ENCODE measurements at places on chromosomes 4 and X.
A peak's percentile ranks its signal among the peaks of the same experiment; 100 is the strongest.

GRCh38 chrX:15207384-15207783, 62.5 kb downstream of the ASB9 start:
- no peak for DNase-seq

DNA sequence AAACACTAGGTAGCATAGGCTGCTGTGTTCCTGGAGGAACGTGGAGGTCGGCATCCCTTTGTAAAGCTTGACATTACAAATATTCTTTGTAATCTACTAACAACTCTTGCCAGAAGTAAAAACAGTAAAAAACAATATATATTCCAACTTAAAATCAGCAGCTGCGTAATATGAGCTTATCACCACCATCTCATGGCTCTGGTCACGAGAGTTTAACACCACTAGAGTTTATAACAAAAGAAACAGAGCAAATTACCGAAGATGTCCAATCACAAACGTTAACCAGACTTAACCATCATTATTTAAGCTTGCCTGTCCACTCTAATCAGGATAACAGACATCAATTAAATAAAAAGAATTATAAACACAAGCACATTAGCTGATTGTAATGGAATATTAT, 236.7 kb downstream of the PCDH7 start:
- no peak for DNase-seq

- no peak for DNase-seq
Measured at GRCh38 chr4:180148737-180149136, 2094.5 kb upstream of the TENM3 start.

GRCh38 chrX:134632355-134632754, 25.9 kb downstream of the PLAC1 start:
- DNase-seq: no peak

DNA sequence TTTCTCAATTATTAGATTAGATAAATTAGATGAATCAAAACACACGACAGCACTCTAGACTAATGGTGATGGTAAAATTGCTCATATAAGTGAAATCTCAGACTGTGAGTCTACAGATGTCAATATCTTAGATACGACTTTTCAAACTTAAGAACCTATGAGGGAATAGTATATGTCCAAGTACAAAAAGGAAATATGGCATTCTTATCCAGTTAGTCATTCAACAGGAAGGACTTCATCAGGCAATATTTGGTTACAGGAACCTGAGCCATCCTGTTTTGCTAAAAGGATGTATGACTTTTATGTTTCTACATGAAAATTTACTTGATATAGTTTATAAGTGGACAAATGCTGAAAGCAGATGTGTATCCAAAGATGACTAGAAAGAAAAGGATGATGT, 107.0 kb downstream of the CT47B1 start:
- DNase-seq: no peak

GRCh38 chr4:103306870-103307375, 108.8 kb upstream of the CENPE start:
- no peak for DNase-seq

DNA sequence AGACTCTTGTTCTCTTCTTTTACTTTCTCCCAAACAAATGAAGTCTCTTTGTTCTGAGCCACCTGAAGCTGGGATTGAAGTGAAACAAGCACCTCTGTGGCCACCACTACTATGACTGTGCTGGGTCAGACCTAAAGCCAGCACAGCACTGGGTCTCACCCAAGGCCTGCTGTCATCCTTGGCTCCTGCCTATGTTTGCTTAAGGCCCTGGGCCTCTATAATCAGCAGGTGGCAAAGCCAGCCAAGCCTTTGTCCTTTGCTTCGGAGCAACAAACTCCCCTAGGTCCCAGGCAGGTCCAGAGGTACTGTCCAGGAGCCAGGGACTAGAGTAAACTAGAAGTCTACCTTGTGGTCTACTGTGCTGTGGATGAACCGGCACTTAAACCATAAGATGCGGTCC, 220.6 kb upstream of the ARSJ start:
- DNase-seq: no peak

DNA sequence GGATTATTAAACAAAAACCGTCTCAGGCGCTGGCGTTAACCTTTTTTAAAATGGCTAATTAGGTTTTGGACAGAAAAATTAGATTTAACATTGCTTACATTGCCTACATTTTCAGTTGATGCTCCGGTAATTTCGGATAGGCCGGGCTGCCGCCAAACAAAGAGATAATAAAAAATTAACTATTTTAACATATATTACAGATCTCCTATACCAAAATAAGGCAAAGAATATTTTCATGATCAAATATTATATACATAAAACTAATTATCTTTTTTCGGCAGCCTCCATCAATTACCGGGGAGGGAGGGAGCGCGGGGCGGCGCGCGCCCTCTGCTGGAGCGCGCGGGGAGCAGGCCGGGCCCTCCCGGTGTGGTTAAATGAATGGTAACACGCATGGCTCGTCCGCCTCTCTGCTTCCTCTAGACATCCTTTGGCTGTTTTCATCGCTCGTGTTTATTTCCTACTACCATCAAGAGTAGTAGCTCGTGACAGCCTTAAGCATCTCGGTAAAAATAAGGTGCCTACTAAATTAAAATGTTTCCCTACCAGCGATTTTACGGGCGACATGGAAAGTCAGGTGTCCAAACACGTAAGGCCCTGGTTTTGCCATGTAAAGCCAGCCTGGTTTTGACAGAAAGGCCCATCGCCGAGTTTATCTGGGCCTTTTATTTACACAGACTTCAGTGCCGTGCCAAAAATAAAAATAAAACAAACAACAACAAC, 52.4 kb upstream of the TMEM33 start:
- peak; percentile 36 for DNase-seq

GRCh38 chr4:39286263-39286662, 79.9 kb downstream of the RFC1 start:
- DNase-seq: no peak

- no peak for DNase-seq
Measured at GRCh38 chrX:134373736-134374135, 86.2 kb upstream of the HPRT1 start.

DNA sequence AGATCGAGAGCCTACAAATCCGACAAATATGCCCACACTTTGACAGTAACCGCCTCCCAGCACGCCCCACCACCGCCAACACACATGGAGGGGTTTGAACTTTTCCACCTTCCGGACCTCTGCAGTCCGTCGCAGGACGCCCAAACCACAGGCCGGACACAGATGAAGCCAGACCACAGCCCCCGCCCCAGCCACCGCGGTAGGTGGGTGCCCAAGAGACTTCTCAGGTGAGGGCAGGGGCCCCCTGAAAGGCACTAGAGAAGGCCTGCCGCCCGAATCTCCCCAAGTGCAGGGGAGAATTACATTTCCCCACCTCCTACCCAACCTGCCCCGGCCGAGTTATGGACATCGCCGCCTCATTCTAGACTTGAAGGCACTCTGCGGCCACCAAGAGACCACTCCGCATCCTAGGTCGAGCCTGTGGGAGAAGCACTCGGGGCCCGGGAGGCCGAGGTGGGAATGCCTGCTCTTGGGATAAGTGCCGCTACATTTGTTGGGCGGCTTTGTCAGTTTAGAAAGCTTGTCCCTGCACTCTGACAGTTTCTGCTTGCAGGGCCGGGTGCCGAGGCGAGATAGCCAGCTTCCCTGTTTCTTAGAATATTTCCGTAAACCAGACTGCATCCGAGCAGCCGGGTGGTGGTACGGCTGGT, 21.5 kb downstream of the HAND2 start:
- no peak for DNase-seq

DNA sequence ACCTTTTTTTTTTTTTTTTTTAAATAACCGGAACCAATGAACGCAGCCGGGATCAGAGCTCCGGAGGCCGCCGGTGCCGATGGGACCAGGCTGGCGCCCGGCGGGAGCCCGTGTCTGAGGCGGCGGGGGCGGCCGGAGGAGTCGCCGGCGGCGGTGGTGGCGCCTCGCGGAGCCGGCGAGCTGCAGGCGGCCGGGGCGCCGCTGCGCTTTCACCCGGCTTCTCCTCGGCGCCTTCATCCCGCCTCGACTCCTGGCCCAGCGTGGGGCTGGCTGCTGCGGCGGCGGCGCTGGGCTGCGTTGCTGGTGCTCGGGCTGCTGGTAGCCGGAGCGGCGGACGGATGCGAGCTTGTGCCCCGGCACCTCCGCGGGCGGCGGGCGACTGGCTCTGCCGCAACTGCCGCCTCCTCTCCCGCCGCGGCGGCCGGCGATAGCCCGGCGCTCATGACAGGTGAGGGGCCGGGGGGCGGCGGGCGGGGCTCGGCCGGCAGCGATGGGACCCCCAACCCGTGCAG, 337 bp downstream of the STIM2 start:
- peak; percentile 59 for DNase-seq

GRCh38 chrX:130726661-130727060, 176.3 kb downstream of the ENOX2 start:
- DNase-seq: no peak

DNA sequence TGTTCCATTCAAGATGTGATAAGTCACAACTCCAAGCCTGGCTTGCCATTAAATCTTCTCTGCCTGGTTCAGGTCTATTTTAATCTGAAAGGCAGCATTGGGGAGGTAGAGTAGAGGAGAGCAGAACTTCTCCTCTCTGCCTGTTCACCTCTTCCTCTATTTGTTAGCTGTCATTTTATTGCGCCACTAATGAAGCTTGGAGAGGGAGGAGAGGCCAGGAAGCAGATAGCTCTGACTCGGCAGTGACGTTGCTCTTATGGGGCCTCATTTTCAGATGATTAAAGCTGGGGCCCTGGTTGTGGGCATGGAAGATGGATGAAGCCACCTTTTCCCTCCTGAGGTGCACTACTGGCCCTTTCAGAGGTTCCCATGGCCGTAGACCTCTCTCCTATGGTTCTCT, 207.3 kb downstream of the MID1IP1 start:
- DNase-seq: no peak

DNA sequence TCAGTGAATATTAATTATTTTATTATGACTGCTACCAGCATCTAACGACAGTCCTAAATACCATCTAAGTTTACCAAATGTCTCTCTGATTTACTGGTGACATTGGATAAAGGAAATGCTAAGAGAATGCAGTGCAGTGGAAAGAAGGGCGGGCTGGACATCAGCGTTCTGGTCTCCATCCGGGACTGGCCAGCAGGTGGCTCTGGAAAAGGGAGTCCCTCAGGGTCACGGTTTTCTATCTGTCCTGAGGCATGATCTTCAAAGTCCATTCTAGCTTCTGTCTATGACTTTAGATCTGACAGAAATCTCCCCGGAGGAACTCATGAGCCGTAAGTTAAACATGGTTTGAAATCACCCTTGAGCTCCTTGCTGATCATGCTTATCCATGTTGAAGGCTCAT, 3.3 kb downstream of the TRIM2 start:
- DNase-seq: no peak

DNA sequence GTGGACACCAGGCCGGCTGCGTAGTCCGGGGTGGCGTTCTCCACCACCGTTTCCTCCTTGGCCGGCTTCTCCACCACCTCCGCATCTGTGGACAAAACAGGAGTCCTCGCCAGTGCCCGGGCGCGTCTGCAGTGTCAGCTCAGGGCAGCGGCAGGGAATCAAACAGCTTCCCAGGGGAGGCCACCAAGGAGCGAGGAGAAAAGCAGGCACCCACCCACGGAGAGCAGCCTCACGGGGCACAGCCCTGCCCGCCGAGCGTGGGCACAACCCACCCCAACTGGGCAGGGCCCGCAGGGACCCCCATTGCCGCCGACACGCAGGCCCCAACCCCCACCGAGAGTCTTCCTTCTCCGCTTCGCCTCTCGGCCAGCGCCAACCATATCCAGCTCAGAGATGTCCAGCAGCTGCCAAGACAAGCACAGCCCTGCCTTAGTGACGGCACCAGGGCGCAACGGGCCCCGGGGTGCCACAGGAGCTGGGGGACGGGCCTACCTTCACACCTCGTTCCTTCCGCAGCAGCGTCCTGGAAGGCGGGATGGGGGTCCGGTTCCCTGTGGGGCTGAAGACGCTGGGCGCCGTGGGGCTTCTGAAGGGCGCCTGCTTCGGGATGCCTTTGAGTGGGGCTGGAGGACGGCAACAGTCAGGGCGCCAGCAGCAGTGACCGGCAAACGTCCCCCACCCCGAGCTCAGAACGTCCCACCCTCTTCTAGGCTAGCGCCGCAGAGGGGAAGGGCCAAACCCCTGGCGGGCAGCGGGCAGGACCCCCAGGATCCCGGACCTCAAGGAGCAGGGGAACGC, 22.8 kb downstream of the NELFA start:
- DNase-seq: no peak

- peak; percentile 76 for DNase-seq
Measured at GRCh38 chr4:985123-985830, 1.6 kb upstream of the IDUA start.

- no peak for DNase-seq
Measured at GRCh38 chr4:7902826-7903225, 36.8 kb downstream of the AFAP1 start.

DNA sequence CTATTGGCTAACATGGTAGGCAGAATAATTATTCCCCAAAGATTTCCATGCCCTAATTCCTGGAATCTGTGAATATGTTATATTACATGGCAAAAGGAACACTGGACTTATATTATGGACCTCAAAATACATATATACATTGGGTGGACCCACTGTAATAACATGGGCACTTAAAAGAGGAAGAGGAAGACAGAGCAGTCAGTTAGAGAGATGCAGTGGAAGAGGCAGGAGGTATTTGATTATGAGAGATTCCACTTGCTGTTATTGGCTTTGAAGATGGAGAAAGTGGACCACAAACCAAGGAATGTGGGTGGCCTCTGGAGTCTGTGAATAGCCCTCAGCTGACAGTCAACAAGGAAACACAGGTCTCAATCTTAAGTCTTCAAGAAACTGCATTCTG, 14.0 kb upstream of the ART3 start:
- DNase-seq: no peak

GRCh38 chr4:3231471-3231870, 17.5 kb upstream of the MSANTD1 start:
- DNase-seq: no peak

DNA sequence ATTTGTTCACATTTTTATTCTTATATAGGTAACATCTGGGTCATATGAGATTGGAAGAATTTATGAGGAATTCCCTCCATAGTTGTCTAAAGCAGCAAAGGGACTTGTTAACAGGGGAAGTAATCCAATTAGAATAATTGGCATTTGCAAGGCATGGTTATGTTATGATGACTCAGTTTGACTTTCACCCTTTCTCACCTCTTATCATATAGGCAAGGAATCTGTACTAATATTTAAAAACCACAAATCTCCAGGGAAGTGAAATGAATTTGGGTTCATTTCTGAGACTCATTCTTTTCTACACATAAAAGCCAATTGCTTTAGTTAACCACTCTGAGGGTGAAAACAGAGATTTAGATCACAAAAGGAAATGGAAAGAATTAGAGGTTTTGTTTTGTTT, 281.5 kb upstream of the DKK2 start:
- no peak for DNase-seq

- no peak for DNase-seq
Measured at GRCh38 chrX:124910611-124911010, 409.1 kb upstream of the TEX13C start.

- no peak for DNase-seq
Measured at GRCh38 chr4:186161138-186161537, 30.2 kb upstream of the CYP4V2 start.

DNA sequence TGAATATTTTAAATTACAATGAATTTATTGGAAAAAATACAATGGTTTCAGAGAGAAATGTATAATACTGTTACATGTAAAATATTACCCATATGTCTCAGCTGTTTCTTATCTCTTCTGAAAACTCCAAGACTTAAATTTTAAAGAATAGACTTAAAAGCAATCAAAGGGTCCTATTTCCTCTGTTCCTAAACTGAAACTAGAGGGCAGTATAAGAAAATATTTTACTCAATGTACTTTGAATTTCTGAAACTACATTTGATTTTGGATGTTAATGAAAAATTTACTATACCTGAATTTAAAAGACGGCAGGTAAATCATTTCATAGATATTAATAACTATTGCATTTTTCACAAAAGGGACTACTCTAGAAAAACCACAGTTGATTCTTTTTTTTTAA, 200.2 kb downstream of the LRBA start:
- no peak for DNase-seq

GRCh38 chr4:3077796-3078195, 3.3 kb downstream of the HTT start:
- DNase-seq: no peak
